ENCODE measurements at places on chromosomes 11 and 22. TPM values are rescaled to one million over a fixed set of nuclear protein-coding genes. Genes with fewer than 3 reads are reported as not detected.

DNA sequence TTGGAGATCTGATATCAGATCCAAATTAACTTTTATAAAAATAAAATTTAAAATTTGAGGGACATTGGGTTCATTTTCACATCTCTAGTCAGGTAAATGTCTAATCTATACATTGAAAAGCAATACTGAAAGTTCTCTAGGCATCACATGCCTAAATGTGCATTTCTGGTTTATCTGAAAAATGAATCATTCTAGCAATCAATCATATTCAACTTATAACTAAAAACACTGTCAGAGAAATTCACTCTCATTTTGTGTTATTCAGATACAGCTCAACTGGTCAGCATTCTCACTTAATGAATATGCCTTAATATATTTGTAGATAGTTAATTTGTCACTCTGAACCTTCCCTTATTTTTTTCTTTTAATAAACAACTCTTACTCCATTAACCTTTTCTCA, 243.2 kb downstream of the CASP12 start:
- DNase-seq, result no peak

DNA sequence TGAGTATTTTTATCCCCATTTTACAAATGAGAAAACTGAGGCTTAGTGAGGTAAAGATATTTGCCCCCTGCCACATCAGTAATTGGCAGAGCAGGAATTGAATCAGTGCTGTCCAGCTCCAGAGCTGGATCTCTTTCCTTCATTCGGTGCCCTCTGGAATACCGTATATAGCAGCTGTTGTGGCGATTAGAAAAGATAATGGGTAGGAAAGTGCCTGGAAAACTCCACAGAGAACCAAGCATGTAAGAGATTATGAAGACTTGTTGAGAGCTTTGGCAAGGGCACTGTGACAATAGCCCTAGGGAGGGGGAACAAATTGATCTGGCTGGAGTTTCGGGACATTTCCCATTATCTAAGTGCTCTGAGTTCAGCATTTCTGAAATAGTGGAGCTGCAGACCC, 82.5 kb upstream of the TEAD1 start:
- no peak for DNase-seq

Gene OR4C16
- total RNA-seq, result not detected

DNA sequence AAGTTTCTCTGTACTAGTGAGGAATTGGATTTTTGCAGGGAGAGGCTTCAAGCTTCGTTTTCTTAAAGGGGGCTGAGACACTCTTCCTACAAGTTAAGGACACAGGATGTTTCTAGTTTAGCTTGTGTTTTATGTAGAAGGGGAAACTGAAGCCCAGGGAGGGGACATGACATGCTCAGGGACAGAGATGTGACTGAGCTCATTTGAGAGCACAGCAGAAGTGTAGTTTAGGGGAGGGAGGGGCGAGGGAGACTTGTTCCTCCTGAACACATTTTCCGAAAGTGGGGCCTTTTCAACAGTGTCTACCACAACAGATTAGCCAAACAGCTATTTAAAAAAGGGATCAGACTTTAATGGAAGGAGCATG, 148.1 kb downstream of the FBXO7 start:
- DNase-seq, result no peak

- no peak for DNase-seq
These were observed 197.0 kb upstream of the SORL1-AS1 start for GRCh38 chr11:121649798-121650197.

Gene CCDC81
- not detected for total RNA-seq

Data from pancreas (tissue), 10 donors.